8988T (cell line): ENCODE measurements at places on chromosomes 12 and 14.

DNA sequence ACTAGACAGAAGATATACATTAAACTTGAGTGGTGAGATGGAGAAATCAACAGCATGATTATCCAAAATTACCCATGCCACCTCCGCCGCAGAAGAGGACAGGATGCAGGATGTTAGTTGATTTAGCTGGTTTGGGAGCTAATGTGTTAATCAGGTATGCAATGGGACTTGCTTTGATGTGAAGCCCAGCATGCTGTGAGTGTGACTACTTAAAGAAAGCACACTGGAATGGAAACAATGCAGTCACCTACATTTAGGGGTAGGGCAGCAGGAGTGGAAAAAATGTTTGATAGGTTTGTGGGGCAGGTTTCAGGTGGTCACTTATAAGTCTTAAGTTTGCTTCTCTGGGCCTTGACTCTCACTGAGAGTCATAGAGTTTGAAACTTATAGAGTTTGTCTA is 170.0 kb upstream of the DAAM1 start:
- DNase-seq = no peak

DNA sequence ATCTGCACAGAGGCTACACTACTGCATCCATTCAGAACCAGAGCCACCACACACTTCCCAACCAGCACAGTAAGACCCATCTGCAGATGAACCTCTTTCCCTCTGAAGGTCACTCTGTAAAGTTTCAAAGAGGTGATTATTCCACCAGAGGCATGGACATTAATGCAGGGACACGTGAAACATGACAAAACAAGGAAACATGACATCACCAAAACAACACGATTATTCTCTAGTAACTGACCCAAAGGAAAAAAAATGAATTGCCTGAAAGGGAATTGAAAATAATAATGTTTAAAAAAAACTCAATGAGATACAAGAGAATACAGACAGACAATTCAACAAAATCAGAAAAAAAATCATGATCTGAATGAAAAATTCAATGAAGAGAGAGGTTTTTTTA is 139.1 kb downstream of the RERGL start:
- no peak for DNase-seq

DNA sequence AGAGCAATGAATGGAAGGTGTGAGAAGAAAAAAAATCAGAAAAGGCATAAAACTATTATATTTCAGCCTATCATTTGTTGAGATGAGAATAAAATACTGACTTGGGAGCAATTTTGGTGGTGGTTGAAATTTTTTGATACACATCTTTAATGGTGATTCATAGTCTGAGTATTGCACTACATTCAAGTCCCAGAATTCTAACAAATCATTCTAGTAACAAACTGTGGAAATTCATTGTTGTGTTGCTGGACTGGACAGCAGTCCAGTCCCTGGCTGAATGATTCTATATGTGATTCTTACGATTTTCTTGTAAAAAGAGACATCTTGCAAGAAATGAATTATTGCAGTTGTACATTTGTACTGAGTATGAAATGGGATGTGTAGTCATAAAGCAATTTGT is 268.6 kb downstream of the TRHDE start:
- no peak for DNase-seq

GRCh38 chr12:2383325-2384028 is 330.7 kb downstream of the CACNA1C start:
- DNase-seq = no peak

- DNase-seq = peak; percentile 22
Observed at GRCh38 chr14:22536853-22537338, 52.1 kb downstream of the DAD1 start.

- no peak for DNase-seq
Observed at GRCh38 chr12:30296486-30296885, 399.2 kb downstream of the IPO8 start.

DNA sequence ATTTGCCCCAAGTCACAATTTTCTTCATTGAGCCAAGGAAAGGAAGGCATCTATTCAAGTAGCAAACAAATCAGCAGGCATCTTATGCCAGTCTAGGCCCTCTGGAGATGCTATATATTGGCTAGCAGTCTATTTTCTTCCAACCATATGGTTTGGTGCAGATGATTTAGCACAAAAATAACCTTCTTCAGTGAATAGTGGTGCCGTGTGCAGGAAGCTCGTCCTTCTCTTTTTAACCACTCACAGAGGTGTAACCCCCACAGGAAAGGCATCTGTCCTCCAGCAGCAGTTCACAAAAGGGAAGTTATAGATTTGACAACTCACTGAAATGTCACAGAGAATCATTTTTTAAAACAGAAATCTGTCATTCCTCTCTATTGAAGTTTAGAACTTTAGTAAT is 445.7 kb upstream of the SYT1 start:
- DNase-seq = no peak

DNA sequence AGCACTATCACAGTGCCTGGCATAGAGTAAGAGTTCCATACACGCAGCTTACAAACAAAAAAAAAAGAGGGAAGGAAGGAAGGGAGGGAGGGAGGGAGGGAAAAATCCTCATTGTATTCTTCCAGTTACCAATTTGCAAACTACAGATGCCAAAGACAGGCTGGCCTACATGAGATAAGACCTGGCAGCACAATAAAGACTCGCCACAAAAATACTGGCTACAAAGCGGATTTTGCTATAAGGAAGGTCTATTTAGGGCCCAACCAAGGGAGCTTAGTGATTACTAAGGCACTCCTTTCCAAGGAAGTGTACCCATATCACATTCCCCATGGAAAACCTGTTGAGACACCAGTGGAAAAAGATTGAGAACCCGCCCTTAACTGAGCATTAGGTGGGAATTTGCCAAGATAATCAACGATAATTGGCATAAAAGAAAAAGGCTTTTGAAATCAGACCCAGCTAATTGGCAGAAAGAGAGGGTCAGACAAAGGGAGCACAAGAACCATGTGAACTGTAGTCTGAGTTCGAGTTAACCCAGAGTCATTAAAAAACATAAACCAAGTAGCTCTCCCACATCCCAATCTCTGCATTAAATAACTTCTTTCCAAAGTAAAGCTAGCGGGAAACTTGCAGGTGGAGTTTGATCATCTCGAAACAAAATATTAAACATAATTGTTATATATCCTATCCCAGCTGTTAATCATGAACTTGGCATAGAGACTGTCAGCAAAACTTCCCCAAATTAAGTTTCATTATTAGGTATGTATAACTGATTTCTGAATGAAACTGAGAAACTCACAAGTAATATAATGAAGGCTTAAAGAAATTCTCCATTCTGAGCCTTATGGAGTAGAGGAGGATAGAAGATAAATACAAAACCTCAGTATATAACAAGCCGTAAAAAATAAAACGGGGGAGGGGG is 50.1 kb downstream of the PHLDA1 start:
- DNase-seq = no peak

DNA sequence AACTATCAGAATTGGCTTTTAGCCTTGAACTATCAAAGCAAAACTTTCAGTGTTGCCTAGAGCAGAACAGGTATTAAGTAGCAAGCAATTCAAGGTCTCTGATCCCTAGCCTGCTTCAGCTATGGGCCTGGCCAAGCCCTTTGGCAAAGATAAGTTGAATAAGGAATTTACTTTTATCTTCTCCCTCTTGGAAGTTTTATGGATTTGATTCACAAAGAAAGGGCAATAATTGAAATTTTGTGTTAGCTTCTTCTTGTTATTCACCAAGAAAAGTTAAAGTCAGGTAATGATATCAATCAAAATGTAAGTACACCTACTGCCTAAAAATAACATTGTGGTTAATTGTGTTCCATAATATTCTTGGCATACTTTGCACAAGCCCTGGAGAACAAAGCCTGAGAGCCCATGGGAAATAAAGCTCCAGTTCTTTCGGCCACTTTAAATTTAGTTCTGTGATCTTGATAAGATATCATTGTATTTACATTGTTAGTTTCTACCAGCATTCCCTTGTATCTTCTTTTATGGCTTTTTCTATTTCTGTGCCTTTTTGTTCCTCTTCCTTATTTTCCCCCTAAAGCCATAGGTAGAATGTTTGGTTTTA is 158.0 kb downstream of the RAD51B start:
- DNase-seq = no peak

DNA sequence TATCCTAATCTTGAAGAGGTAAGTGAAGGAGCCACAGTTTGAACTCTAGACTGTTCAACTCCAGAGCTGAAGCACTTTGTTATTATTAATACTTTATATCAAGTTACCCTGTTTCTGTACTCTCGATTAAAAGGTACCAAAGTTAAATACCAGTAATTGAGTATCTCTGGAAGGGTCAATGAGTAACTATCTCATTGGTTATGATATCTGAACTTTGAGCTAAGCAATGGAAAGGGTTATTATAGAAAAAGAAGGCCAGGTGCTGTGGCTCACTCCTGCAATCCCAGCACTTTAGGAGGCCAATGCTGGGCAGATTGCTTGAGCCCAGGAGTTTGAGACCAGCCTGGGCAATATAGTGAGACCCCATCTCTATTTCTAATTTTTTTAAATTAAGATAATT is 9.9 kb downstream of the TMEM19 start:
- DNase-seq = no peak

- DNase-seq = no peak
Observed at GRCh38 chr14:32980902-32981501, 42.3 kb downstream of the NPAS3 start.

DNA sequence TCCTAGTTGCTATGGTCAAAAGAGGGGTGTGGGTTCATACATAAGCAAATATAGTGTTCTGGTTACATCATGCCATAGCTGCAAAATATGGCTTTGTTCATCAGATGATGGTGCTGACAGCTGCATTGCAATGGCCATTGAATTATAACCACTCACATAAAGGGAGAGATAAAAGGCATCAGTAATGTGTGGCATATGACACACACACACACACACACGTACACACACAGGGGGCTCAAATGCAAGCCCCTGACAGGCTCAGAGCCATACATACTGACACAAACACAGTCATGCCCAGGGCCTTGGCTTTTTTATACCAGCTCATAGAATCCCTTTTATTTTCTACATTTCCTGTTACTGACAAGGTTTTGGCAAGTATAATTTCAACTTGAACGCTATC is 698.9 kb downstream of the BCL11B start:
- no peak for DNase-seq

DNA sequence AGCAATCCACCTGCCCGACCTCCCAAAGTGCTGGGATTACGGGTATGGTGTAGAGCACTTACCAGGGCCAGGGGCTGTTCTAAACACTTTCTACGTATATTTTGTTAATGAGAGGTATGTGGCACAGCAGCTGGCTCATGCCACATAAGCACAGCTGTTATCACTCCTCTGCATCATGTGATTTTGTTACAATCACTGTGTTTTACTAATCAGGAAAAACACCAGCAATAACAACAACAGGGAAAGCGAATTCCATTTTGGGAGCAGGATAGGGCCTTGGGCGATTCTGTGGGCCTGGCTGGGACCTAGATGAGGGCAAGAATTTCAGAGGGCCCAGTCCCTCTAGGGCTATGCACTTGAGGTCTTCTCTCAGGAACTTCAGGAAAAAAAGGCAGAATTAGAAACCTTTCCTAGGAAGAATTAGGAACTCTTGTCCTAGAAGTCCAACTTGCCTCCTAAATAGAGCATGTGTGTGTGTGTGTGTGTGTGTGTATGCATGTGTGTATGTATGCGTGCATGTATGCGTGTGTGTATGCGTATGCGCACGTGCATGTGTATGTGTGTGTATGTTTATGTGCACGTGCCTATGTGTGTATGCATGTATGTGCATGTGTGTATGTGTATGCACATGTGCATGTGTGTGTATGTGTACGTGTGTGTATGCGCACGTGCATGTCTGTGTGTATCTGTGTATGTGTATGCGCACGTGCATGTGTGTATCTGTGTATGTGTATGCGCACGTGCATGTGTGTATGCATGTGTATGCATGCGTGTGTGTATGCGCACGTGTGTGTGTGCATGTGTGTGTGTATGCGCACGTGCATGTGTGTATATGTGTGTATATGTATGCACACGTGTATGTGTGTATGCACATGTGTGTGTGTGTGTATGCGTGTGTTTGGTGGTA is 41.8 kb upstream of the CORO1C start:
- DNase-seq = no peak

DNA sequence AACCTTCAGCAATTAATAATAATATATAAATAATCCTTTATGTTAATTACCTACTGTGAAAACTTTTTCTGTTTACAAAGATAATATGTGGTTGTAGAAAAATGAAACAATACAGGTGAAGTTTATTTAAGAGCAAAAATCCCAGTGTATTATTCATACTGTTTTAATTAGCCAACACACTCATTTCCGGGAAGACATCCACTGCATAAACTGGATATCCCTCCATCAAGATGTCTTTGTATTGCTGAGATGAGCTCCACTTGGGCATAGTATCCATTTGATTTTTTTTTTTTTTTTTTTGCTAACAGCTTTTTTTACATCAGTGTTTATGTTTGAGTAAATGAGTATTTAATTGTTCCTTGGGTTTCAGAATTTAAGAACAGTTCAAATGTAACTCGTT is 13.7 kb upstream of the DERA start:
- no peak for DNase-seq

GRCh38 chr14:78519863-78520262 is 349.7 kb downstream of the NRXN3 start:
- no peak for DNase-seq

DNA sequence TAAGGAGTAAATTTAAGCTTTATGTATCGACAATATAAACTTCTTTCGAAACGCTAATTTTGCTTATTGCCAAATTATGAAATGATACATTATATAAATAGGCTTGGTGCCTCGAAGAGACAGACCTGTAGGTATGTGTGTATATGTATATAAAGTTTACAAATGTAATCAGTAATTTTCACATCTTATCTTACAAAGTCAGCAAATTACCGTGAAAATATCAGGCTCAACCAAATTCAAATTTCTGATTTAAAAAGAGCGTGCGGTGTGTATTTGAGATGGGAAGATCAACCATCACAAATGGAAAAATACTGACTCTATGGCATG is 605 bp downstream of the ZCRB1 start:
- no peak for DNase-seq

DNA sequence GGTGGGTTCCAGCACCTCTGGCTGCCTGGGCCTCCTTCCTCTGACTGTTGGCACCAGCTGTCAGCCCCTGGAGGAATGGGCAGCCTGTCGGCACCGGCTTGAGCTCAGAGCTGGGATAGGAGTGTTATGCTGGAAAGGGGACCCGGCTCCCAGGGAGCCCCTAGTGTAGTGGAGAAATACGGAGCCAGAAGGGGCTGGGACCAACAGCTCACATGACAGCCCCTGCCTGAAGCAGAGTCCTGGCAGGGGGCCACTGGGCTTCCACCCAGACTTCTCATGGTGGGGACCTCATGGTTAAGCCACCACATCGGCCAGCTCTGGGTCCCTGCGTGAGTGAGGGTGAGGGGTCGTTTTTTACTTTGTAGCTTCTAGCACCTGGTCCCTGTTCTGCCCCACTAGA is 174.5 kb downstream of the TSPAN9 start:
- no peak for DNase-seq

- no peak for DNase-seq
Observed at GRCh38 chr14:61227884-61228591, 53.1 kb downstream of the TMEM30B start.

DNA sequence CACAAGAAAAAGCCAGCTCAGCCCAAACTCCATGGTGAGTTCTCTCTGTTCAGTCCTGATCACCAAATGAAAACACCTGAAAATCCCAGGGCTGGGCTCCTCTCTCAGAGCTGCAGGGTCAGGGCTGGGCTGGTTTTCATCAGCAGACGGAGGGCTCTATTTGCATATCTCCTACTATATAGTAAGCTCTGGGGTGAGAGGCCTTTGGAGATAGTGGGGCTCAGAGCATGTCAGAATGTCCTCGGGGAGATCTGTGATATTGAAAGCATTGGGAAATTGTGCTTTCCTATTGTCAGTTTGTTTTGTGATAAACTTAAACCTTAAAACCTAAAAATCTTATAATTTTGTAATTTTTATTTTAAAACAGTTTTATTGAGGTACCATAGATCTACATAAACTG is 742.6 kb downstream of the TMEM121 start:
- no peak for DNase-seq

- no peak for DNase-seq
Observed at GRCh38 chr12:27651201-27651600, 45.0 kb upstream of the REP15 start.
